ENCODE measurements at places on chromosomes 3 and 15.

- no peak for ATAC-seq
Observed at GRCh38 chr3:29899021-29899420, 618.1 kb downstream of the RBMS3 start.

DNA sequence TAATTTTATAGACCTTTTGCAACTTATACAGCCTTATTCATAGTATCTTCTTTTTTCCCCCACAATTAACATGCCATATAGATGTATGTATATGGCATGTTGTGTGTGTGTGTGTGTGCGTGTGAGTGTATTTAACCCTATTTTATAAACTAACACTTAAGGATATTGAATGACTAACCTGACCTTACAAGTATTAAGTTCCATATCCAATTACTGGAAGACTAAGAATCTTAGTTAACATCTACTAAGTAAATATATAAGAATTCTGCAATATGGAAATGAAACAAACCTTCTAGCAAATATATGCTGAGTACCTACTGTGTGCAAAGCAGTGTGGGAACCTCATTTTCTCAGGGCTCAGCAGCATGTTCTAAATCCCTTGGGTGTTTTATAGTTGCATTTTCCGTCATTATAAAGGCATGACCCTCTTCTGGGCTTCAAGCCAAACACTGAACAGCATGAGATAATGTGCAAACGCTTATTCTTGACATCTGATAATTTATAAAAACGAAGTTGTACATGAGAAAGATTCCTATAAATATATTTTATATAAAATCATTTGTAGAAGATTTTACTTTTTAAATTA lies 105.5 kb downstream of the NLGN1 start:
- ATAC-seq: no peak

DNA sequence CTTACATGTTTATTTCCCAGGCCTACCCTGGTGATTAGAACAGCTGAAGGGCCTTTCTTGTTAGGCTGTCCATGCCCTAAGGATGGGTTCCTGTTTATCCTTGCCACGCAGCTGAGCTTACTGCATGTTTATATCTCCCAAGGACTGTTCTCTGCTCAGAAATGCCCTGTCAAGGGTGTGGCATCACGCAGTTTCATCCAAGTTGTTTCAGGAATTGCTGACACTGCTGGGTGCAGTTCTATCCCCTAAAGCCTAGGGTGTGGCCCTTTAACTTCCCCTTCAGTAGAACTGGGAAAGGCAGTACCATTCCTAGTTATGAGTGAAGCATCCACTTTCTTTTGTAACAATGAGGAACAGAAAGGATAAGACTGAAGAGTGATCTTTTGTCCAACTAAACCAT lies 5.0 kb downstream of the ELL3 start:
- ATAC-seq: peak; percentile 38

- peak; percentile 65 for ATAC-seq
Observed at GRCh38 chr3:15527031-15527459, 5.5 kb upstream of the COLQ start.

- ATAC-seq: no peak
Observed at GRCh38 chr3:197260491-197261163, 37.8 kb downstream of the DLG1 start.

DNA sequence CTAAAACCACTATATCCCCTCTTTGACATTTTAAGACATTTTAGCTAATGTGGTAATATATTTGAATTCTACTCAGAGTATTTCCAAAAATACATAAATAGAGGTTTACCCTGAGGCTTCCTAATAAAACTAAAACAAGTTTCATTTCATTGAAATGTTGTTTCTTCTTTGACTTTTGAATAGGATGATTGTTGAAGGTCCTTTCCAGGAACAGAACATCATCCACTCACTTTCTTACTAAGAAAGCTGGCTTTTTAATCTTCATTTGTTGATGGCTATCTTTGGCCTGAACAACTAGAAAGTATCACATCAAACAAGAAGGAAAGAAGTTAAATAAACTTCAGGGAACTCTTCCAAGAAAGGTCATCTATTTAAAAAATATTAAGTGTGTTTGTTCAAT lies 169.7 kb downstream of the RAP2B start:
- ATAC-seq: no peak

GRCh38 chr3:125356140-125357026 lies 18.7 kb downstream of the ZNF148 start:
- no peak for ATAC-seq

DNA sequence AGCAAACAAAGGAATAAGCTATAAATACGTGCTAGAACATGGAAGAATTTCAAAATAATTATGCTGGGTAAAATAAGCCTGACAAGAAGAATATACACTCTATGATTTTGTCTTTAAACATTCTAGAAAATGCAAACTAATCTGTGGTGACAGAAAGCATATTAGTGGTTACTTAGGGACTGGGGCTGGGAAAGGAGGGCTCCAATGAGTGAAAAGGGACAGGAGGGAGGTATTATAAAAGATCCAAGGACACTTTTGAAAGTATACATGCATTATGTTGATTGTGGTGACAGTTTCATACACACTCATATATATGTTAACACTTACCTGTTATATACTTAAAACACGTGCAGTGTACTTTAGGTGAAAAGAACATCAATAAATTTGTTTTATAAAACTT lies 23.0 kb downstream of the MYH15 start:
- no peak for ATAC-seq

DNA sequence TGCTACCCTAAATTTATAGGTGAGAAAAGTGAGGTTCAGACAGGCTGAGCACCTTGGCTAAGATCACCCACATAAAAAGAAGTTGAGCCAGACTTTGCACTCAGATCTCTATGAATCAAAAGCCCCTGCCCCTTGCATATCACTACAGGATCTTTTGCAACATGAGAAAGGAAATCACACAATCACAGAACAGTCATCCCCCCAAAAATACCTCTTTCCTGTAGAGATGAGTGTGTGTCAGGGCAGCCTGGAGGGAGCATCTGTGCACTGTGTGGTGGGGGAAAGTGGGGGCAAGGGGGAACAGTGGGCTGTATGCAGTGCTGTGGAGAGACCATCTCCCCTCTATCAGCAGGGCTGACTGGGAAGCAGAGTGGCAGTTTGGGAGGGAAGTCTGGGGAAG lies 46.6 kb downstream of the EPHB3 start:
- ATAC-seq: no peak

GRCh38 chr3:44966795-44967278 lies 9.1 kb downstream of the ZDHHC3 start:
- no peak for ATAC-seq

- no peak for ATAC-seq
Observed at GRCh38 chr3:184765047-184765729, 46.8 kb upstream of the VPS8 start.

- no peak for ATAC-seq
Observed at GRCh38 chr15:64466408-64467141, 6.2 kb downstream of the ZNF609 start.

DNA sequence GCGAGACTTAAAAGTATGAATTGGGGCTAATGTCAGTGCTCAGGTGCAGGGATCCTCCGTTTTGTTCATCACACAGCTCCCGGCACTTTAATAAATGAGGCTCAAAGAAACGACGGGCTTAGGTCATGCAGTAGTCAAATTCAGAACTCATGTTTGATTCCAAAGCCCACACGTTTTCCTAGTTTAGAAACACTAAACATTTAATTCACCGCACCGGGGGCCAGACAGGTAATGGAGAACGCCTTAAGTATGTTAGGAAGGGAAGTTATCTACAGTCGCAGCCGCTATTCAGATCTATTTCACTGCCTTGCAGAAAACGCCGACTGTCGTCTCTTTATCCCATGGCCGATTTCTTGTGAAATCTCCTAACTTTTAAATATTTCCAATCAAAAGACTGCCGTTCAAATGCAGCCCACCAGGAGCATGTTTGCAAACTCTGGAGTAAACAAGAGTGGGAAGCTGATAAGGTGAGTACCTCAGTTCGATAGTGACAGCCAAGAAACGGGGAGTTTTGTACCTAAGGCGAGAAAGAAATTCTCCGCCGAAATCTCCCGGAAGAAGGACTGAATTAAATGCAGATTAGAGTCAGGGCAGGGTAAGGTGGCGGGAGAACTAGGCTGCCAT lies 569 bp downstream of the HIGD2B start:
- no peak for ATAC-seq

GRCh38 chr3:29307295-29307694 lies 26.4 kb downstream of the RBMS3 start:
- no peak for ATAC-seq

GRCh38 chr15:33956397-33956796 lies 11.9 kb upstream of the CHRM5 start:
- no peak for ATAC-seq

- no peak for ATAC-seq
Observed at GRCh38 chr15:92365084-92365483, 28.6 kb upstream of the ST8SIA2 start.

- ATAC-seq: no peak
Observed at GRCh38 chr3:8882171-8882593, 81.1 kb downstream of the RAD18 start.

- no peak for ATAC-seq
Observed at GRCh38 chr3:16260046-16260445, 4.7 kb downstream of the DPH3 start.

- ATAC-seq: no peak
Observed at GRCh38 chr15:91032919-91033803, 10.8 kb upstream of the VPS33B start.

DNA sequence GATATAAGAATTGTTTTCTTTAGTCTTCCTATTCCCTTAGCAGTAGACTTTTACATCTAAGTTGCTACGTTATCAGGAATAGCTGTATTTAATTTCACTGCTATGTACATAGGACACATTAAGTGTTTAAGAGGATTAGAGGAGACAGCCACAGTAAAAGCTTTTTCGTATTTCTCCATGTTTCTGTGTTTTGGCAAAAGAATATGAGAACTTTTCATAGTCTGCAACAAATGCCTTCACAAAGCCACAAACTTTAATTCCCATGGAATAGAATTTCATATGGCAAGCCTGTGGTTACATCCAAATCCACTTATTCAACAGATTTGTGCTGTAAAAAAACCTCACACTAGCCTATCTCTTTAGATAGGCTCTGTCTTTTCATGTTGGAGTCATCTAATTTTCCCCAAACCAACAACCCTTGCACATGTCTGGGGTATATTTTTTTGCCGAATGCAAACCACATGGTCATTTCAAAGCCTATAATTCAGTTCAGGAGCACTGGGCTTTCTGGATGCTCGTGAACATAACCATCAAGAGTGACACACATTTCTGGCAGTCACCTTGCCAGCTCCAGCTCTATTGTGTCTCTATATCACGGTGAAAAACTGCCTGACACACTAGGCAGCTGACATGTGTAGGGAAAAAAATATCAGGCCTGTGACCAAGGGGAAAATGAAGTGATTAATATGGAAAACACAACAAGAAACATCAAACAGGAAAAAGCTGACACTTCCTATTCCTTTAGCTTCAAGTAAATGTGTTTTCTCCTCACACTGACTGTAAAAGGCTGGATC lies 19.2 kb downstream of the PLD1 start:
- ATAC-seq: no peak

DNA sequence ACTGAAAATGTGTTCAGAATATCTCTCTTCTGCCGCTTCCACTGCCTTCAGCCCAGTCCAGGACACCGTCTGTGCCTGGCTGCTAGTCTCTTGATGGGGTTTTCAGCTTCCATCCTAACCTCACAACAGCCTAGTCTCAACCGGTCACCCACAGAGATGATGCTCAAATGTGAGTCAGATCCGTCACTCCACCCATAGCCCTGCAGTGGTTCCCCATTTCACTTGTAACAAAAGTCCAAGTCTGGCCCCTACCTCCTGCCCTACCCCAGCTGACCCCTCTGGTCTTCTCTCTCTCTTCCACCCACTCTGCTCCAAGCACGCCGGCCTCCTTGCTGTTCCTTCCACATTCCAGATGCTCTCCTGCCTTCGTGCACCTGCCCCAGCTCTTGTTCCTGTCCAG lies 68.1 kb downstream of the PPARG start:
- ATAC-seq: no peak

GRCh38 chr3:154364849-154365248 lies 40.6 kb upstream of the DHX36 start:
- no peak for ATAC-seq

- no peak for ATAC-seq
Observed at GRCh38 chr15:50112488-50113186, 6.4 kb downstream of the ATP8B4 start.

- ATAC-seq: no peak
Observed at GRCh38 chr15:79640206-79640605, 208.1 kb downstream of the MINAR1 start.

GRCh38 chr15:78007964-78008886 lies 69.3 kb downstream of the TBC1D2B start:
- peak; percentile 65 for ATAC-seq

DNA sequence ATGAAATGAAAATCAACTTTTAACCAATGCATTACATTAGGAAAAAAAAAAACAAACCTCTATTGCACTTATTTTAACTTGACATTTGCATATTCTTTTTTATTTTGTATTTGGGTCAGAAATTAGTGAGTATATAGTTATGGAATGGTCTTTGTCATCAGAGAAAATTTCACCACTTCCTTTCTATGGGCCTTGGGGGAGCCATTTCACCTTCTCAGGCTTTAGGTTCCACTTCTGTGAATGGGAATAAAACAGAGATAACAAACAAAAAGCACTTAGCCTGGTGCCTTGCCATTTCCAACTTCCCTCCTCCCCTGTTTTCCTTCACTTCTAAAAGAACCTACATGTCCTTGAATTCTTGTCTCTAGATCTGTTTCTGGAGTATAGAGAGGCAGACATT lies 168.0 kb upstream of the STT3B start:
- no peak for ATAC-seq

GRCh38 chr3:184800349-184800930 lies 11.5 kb upstream of the VPS8 start:
- ATAC-seq: no peak

GRCh38 chr3:150744041-150744918 lies 18.7 kb downstream of the SIAH2 start:
- ATAC-seq: no peak

DNA sequence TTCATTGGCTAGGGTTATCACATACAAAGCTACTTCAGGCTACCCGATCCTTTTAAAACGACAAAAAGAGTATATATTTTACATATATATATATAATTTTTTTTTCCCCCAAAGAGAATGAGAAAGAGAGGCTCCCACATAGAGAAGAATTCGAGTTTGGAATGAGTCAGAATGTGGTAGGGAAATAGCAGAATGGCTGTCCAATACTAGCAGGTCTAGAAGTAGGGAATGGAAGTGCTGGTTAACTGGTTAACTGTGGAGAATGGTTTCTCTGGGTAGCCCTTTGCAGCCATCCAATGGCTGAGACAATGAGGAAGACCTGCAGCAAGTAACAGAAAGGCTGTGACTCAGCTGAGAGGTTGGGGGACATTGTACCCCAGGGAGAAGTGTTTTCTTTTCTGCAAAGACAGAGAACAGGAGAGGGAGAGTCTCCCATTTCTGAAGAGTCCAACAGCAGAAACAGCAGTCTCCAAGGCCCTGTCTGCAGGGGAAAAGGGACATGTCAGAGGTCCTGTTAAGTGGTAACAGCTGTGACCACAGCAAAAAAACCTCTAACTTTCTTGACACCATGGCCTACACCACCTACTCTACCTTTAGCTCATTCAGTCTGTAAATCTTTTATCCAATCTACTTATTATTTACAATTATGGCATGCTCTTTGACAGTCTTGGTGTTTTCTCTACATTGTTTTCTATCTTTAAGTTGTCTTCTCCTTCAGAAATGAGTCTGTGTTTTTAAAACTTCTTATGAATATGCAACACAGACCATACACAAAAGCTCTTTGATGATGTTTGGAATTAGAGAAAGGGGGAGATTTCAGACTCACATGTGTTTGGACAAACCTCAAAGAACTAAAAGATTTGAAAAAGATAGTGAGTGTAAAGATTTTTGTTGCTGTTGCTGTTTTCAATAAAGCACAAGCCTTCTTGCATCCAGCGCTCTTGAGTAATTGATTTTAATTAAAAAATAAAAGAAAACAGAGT lies 116.1 kb upstream of the SLC7A14 start:
- ATAC-seq: no peak

GRCh38 chr15:60563539-60564404 lies 84.8 kb upstream of the ICE2 start:
- ATAC-seq: no peak

Measured in gastroesophageal sphincter (tissue), 4 donors.